NAMALWA (cell line): ENCODE measurements at places on chromosomes 4 and X.

DNA sequence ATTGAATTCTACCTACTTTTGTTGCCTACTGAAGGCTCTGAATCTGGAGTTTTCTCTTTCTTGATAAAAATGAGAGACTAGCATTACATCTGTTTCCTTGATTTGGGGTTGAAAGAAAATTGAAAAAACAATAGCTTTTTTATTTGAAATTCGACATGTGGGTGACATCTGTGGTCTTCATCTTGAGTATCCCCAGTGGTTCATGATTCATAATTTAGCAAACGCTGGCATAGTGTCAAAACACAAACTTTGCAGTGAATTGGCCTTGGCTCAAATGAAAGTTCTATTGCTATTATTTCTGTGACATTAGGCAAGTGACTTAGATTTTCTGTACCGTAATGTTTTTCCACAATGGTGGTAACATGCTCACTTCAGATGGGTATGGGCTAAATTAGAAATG, 747.6 kb downstream of the PCDH7 start:
- DNase-seq, result no peak

- no peak for DNase-seq
Observed at GRCh38 chr4:22911285-22911684, 218.5 kb downstream of the GBA3 start.

DNA sequence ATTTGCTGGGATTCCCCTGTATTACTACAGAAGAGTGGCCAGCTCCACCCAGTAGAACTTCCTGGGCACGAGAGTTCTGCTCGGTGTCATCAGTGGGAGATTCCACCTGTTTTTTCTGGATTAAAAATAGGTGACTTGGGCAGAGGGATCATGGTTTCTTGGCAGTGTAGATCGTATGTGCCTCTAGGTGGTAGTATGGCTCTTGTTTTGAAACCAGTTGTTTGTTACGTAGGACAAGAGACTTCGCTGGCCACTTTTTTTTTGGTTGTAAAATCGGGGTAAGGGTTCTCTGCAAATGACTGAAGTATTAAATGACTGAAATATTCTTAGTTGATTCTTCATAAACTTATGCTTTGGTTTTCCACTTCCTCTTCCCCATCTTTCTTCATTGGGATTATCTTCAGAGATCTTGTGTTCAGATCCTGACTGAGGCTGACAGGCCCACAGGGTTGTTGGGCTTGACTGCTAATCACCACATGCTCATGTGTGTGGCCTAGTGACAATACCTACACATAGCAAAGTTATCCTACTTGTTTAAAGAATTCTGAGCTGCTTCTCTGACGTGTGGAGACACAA, 43.8 kb upstream of the WDR1 start:
- DNase-seq, result no peak

DNA sequence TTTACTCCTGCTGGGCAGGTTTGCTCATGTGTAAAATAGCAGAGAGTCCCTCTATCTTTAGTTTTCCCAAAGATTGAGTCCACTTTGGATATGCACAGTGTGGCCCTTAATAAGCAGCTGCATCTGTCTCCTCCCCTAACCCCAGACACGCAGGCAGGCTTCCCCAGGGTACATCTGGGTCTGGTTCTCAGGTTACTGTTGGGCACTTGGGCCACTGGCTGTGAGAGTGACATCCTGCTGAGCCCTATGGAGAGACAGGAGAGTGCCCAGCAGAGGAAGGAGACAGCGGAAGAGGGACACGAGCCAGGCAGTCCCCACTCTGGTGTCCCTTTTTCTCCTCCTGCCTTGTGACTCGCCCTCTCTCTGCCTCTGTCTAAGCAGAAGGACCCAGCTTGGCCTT, 16.0 kb downstream of the XK start:
- DNase-seq, result no peak

DNA sequence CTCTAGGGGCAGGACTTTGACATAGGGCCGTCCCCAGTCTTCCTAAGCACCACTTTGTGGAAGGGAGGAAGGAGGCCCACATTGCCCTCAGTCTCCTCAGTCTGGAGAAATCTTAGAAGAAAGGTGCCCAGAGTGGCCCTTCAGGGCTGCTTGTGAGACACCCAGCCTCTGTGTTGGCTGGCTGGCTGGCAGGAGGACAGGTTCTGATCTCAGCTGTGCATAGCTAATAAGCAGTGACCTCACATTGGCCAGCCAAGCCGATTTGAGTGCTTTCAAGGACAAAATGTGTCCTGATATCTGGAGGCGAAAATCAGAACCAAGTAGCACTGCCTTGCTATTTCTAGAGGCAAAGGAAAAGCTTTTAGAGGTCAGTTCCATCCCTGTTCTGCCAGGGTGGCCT, 211.5 kb downstream of the BCOR start:
- DNase-seq, result no peak

DNA sequence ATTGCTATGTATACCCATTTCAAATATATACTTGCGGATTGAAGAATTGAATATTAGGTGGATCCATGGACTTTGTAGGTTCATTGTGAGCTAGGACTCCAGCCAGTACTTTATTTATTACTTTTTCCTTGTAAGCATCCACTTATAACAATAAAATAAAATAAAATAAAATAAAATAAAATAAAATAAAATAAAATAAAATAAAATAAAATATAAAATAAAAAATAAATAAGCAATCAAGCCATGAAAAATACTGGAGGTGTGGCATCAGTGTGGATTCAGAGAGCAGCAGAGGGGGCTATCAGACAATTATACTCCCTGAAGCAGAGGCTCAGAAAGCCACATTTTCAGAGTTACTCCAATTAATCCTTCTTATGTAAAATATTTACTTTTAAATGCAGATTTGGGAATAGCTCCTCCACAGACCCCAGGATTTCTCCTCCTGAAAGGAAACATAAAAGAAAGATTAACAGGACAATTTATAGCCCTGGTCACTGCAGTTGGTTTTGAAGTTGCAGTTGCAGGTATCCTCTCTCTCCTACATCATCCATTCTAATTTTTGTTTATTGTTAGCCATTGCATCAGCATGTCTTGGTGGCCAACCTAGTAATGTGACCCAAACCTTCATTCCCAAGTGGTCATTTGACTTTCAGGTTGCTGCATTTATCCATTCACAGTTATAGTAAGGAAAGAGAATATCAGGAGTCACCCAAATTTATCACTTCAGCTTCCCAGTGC, 2025.2 kb upstream of the IGFBP7 start:
- DNase-seq, result no peak

DNA sequence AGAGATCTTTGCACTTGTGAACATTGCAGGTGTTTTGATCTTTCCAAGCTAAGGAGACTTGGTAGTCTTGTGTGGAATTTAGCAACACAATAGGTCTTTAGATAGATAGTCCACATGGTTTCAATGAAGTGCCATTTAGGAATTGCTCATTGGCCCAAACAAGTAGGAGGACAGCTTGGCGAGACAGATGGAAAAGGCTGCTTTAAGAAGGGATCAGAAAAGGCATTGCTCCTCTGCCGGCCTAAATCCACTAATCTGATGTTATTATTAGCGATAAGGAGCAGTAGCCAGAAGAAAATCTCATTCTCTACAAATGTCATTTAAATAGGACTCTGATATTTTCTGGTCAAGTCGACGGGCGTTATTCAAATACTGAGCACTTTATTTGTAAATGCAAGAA, 99.7 kb downstream of the AFF2 start:
- DNase-seq, result no peak

GRCh38 chrX:115571712-115572111, 10.7 kb downstream of the PLS3 start:
- DNase-seq, result no peak

- DNase-seq, result no peak
Observed at GRCh38 chr4:61783050-61783449, 582.9 kb downstream of the ADGRL3 start.

GRCh38 chrX:66054978-66055377, 15.1 kb upstream of the VSIG4 start:
- no peak for DNase-seq

DNA sequence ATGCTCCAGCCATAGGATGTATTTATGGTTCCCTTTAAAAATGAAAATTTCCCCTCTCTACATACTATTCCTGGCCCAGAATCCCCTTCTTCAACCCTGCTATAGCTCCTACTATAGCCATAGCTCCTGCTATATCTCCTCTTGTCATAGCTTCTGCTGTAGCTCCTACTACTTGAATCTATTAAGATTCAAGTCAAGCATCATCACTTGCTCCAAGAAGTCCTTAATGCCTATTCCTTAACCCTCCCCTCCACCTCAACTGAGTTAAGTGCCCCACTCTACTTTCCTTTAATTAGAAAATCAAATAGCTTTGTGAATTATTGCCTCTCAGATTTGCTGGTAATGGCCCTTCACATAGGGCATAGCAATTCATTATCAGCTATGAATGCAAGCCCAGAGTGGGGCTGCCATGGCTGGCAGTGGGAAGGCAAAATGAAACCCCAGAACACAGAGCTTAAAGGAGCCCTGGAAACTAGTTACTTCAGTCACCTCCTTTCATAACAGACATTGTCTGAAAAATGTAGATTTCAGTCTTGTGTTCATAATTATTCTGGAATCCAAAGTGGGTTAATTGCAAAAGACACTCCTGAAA, 15.4 kb downstream of the OCIAD2 start:
- no peak for DNase-seq

- DNase-seq, result peak; percentile 54
Observed at GRCh38 chr4:47705326-47705981, 132.4 kb downstream of the CORIN start.

DNA sequence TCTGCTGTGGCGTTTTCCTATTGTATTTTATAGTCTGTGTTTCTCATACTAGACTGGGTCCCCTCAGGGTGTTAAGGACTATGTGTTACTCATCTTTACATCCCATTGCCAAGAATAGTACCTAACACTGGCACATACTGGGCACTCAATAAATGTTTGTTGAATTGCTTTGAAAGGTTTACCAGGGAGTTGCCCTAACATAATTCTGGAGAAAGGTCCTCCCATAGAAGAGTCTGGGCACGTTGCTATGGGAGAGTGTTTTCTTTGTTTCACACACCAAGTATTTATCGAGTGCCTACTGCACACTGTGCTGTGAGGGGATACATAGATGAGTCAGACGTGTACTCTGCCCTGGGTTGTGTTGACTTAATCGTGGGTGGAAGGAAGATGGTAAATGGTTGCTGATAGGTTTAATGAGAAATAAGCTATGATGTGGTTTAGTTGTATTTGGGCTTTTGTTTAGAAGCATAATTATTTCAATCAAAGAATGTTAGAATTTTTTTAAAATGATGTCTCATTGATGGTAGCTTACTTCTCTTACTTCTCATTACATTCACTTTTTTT, 42.9 kb downstream of the AFF1 start:
- DNase-seq, result peak; percentile 35

DNA sequence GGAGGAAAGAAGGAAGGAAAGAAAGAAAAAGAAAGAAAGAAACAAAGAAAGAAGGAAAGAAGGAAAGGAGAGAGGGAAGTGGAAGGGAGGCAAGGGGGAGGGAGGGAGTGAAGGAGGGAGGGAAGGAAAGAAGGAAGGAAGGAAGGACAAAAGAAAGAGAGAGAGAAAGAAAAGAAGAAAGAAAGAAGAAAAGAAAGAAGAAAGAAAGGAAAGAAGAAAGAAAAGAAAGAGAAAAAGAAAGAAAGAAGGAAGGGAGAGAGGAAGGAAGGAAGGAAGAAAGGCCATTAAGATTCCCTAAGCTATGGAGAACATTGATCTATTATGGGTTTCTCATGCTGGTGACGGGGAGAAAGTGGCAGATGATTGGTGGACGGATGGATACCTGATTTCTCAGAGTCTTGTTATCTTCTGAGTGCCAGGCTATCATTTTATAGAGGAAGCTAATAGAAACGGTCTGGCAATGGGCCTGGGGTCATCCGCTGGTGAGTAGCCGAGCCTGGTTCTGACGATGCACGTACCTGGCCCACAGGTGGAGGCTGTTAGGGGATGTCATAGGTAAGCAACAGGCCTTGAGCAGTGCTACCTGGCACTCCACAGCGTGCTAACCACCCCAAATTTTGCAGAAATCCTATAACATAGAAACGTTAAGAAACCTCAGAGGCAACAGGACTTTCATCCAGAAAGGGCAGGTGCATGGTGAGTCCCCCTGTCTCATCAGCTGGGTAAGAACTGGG, 142.9 kb downstream of the SHOX start:
- no peak for DNase-seq

- no peak for DNase-seq
Observed at GRCh38 chr4:137768881-137769280, 236.6 kb upstream of the PCDH18 start.
